ENCODE measurements at places on chromosomes 1 and 21. TPM values are rescaled to one million over a fixed set of nuclear protein-coding genes. Genes with fewer than 3 reads are reported as not detected.

DNA sequence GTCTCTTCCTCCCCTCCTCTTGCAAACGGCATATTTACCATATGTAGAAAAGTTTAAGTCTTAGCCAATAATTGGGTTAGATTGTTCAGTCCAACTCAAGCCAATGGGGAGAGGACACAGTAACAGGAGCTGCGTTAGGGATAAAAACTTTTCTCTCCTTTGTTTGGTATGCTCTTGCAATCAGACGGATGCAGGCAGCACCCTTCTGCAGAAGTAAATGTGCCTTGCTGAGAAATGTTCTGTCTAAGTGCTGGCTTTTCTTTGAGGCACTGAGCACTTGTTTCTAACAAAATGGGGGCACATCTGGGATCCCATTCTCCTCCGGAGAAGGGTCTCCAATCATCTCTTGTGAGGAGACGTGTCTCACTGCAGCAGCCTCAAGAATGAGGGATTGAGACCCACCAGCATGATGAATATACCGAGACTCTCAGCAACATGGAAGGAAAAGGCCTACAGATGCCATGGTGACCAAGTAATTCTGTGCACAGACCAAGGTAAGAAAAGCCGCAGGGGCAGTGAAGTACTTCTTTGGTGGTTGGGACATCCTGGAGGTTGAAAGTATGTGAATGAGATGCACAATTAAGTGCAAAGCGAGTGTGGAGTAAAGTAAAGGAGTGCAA lies 20.7 kb upstream of the GNG4 start:
- DNase-seq: no peak

DNA sequence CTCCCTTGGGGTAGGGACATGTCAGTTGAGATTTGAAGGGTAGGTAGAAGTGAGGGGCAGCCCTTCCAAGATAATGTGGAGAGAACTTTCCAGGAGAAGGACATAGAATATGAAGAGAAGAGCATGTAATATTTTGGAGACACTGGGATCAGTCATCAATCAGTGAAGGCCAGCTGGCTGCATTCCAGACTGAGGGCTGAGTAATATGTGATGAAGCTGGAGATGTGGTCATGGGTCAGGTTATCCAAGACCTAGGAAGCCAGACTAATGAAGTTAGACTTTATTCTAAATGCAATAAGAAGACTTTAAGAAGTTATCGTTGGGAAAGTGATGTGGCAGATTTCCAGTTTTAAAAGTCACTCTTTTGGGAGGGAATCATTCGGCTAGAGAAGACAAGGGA lies 262.0 kb downstream of the HMCN1 start:
- peak; percentile 16 for DNase-seq

Gene PGBD2
- 2.6 TPM for total RNA-seq

Gene TTC13
- 6.5 TPM for total RNA-seq

- DNase-seq: no peak
These were observed 143.6 kb downstream of the CNIH3 start for GRCh38 chr1:224759681-224760091.

DNA sequence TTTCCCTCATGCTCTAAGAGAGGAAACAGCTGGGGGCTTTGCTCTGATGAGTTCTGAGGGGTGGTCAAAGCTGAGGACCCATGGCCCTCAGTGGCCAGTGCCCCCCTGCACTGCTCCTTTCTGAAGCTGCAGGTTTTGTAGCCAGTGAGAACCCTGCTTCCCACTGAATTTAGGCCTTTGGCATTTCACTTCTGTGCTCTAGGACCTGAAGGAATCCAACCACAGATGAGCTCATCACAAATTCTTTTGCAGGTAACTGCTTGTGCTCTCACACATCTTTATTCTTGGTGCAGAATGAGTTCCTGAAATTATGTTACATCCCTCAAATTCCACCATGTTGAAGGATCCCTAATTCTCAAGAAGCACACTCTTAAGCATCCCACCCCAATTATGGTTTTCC lies 248.7 kb upstream of the IRF2BP2 start:
- no peak for DNase-seq

GRCh38 chr1:206122686-206123085 lies 5.5 kb upstream of the AVPR1B start:
- DNase-seq: no peak

Gene ADAMTS4
- total RNA-seq: 86.1 TPM

DNA sequence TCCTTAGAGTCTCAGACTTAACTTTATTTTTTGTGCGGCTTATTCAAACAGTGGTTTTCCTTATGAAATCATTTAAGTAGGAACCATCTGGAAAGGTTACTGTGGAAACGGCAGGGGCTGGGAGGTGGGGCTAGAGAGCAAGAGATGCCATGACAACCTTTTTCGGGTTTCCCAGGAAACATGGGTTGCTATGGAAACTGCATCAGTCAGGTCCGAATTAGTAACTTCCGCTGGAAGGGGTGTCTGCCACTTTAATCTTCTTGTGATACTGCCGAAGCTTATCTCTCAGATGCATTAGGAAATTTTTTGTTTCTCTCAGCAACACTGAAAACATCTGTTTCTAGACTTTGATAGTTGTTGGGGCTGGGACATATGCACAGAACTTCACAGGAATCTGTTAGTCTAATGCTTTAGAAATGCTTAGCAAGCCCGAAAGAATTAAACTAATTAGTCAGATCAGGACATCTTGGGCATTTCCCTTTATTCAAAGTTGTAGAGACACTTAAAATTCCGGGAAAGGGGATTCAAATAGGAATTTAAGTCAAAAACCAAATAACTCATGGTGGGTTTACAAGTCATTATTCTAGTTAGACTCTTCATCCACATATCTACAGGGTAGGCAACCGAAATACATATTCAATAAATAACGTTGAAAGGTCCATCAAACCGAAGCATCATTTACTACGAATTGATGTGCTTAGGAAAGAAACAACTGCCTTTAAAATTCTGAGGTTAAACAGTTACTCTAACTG lies 2.6 kb downstream of the KCNA3 start:
- DNase-seq: peak; percentile 20

DNA sequence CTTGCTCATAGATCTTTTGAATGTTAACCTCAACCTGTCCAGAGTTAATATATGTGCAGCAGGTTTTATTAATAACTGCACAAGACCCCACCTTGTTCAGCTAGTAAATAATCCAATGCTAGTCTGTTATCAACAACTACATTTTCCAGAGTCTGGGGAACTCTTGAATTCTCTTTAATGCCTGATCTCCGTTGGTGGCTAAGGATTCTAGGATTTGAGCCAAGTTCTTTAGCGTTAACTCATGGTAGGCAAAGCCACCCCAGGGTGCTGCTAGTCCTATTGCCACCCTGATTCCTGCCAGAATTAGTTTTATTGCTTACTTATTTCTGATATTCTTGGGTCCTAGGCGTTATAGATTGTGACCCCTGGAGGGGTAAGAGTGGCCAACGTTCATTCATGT lies 12.8 kb downstream of the BACE2 start:
- DNase-seq: no peak

DNA sequence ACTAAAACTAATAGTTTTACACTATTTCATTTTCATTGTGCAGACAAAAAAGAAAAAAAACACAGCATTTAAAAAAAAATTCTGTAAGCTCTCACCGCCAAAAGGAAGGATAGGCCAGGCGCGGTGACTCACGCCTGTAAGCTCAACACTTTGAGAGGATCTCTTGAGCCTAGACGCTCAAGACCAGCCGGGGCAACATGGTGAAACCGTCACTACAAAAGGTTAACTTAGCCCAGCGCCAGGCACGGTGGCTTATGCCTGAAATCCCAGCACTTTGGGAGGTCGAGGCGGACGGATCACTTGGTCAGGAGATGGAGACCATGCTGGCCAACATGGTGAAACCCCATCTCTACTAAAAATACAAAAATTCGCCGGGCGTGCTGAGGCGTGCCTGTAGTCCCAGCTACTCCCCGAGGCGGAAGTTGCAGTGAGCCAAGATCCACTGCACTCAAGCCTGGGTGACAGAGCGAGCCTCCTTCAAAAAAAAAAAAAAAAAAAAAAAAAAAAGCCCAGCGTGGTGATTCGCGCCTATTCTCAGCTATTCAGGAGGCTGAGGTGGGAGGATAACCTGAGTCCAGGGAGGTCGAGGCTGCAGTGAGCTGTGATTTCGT lies 14.3 kb upstream of the SPEN start:
- peak; percentile 59 for DNase-seq

DNA sequence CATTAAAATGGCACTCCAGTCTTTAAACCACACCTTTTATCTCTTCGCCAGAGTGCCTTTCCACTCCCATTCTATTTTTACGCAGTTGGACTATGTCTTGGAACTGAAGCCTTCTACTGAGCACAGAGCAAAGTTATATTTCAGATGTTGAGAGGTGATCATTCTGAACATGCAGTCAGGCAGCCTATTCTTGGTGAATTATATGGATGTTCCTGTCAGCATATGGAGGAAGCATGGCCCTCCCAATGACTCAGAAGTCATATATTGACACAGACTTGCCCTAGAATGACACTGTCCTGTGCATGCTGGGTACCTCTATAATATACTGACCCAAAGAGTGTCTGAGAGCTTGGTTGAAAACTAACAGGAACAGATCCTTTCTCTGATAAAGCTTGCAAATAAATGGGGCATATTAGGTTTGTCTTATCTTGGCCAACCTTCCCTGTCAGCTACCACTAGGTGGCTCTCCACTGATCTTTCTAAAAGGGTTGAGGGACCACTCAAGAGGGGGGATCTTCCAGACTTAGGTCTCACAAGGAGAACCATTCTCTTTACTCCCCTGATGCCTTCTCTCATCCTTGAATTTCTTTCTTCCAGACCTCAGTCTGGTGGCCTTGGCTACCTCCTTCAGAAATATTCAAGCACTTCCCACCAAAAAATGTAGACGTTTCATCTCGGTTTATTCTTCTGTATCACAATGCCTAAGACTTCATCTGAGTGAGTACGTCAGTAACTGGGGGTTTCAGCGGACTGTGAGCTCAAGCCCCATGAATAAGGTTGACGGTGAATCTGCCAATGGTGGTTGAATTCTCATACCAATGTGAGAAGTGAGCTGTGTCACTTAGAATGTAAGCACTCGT lies 11.8 kb upstream of the ALG14 start:
- DNase-seq: no peak

Gene NR0B2
- 6.0 TPM for total RNA-seq

- DNase-seq: no peak
These were observed 21.1 kb upstream of the ABCA4 start for GRCh38 chr1:94142022-94142421.

DNA sequence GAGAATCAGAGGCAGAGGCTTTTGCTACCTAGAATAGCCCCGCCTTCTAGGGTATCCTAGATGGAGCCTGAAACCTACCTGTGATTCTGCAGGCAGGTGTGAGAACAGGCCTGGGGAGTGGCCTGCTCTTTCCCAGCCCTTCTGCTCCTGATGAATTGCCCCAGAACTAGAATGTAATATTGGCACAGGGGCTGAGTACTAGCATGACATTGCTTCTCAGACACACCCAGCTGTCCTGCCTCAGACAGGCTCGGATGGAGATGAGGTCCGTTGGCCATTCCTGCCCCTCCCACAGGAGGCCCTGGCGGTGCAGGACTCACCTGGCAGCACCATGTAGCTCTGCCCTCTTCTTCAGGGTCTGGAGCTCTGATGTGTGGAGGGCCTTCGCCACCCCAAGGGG lies 237.6 kb downstream of the GRIK3 start:
- no peak for DNase-seq

Gene TBX15
- total RNA-seq: 0.51 TPM

DNA sequence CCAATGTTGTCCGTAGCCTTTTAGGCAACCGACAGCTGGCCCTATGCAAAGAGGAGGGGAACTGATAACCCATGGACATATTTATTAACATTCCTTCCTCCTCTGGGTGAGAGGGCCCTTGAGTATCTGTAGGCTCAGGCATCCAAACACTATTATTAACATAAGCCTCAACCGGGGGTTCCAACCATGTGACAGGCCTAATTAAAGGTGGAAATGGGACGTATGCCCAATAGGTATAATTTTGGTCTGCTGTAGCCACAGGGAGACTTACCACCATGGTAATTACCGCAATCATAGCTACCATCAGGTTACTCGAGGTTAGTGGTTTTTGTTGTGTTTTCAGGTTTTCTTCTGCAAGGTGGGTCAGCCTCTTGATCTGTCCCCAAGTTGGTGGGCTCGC lies 5.3 kb downstream of the DAP3 start:
- DNase-seq: no peak

GRCh38 chr21:44946254-44947041 lies 6.6 kb downstream of the SLX9 start:
- no peak for DNase-seq
